ENCODE measurements at places on chromosomes 12 and 14.

DNA sequence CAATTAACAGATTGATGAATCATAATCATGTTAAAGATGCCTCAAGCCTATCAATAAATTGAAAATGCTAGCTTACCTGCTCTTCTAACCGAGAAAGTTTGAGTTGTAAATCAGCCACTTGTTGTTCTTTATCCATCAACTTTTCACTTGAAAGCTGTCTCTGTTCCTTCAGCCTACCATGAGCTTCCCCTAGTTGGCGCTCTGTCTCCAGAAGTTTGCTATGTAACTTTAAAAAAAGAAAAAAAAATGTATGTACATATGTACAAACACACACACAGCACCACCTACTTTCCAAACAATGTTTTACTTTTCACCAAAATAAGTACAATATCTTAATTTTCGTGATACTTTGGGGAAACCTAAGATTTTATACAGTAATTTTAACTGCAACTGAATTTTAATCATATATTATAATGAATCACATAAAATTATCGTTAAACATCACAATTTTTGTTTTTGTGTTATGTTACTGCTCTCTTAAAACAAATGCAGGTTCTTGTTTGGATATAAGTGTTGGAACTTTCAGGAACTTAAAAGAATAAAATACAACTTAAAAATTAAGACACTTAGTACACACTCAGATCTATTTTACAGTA is 101.2 kb downstream of the EEA1 start:
- DNase-seq = no peak

DNA sequence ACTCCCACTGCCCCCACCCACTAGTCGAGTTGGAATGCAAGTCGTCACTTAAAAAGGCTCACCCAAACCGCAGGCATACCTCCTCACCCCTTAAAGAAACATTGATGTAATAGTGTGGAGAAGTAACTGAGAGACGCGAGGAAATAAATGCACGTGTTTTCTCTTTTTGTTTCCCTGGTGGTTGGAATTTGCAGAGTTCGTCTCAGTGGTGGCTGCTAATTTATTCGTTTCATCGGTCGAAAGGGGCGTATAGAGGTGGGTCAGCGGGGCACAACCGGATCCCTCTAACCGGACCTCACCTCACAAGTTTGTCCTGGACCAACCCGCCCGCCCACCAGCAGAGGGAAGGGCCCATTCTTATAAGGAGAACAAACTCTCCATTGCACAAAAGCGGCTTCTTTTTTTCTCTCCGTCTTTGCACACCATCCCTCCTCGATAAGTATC is 5.0 kb upstream of the NPAS3 start:
- DNase-seq = no peak

DNA sequence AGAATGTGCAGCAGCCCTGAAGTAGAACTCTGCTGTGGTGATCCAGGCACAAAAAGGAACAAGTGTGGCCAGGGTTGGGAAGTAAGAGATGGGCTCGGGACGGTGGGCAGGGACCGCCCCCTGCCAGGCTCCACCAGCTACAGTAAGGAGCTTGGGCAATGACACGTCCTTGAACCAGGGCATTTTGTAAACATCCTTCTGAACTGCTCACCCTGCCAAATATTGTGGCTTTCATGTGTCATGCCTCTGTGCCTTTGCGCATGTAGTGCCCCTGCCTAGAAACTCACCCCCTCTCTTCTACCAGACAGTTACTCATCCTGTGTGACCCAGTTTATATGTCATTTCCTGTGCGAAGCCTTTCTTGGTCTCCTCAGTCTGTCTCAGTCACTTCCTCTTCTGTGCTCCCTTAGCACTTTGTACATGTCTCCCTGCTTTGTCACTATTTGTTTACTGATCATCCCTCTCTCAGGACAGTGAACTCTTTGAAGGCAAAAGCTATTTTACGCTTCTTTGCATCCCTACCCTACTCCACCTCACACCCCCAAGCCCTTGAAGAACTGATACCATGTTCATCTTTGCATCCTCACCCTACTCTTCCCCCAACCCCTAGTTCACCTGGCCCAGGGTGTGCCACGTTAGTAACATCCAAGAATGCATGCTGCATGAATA is 108.9 kb upstream of the PLEKHG7 start:
- no peak for DNase-seq

DNA sequence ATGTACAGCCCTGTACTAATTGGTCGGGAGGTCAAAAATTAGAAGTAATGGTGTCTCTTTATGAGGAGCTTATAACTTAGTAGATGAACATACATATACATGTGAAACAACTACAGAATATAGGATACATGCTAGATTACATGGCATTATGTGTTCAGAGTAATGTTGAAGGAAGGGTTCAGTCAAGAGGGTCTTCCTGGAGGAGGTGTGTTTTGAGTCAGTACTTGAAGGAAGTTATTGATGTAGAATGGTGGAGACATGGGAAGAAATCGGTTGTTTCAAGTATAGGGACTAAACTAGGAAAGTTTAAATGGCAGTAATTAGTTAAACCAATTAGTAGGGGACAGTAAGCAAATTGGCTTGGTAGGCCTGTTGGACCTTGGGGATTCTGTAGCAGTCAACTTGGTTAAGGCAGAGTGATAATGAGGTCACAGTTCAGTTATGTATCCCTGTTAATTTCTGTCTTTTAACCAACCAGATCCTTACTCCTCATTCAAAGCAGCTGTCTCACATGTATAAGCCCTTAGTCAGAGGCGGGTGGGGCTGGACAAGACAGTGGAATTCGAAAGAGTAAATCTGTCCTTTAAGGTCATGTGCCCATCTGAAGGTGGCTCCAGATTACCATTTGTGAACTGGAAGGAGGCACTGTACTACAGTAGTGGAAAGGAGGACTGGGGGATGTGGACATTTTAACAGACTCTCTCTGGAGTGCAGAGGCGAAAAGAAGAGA is 3.5 kb upstream of the ANKRD52 start:
- no peak for DNase-seq

- no peak for DNase-seq
Observed at GRCh38 chr14:96455588-96455987, 46.6 kb upstream of the PAPOLA start.

DNA sequence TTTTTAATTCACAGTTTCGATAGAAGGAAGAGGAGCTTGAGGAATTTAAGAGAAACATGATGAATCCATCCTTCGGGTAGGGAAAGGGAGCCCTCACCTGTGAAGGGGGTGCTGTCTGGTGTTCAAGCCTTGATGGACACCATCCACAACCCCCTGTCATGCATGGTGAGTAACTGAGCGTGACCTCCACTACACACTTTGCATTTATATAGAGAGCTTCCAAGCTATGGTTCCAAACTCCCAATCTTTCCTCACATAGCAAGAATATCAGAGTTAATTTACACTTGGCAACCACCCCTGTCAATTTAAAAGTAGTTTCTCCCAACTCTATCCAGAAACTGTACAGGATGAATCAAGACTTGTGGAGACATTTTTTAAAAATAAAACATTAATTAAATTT is 13.1 kb upstream of the NID2 start:
- no peak for DNase-seq

GRCh38 chr14:70780396-70781075 is 28.8 kb downstream of the MAP3K9 start:
- DNase-seq = peak; percentile 15

- DNase-seq = no peak
Observed at GRCh38 chr12:106070611-106071010, 68.1 kb downstream of the NUAK1 start.

DNA sequence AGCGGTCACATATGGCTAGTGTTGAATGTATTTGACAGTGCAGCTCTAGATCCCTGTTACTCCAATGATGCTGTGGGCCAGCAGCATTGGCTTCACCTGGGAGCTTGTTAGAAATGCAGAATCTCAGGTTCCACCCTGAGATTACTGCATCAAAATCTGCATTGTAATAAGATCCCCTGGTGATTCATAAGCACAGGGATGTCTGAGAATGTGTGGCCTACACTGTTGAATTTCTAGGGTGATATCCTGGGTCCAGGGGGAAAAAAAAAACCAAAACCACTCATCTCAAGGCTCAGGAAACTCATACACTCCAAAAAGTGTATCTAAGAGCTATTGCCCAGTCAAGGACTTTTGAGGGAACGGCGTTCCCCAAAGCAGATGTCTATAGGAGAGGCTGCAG is 196.8 kb downstream of the PPM1H start:
- no peak for DNase-seq

- no peak for DNase-seq
Observed at GRCh38 chr12:44253338-44253856, 417.5 kb downstream of the TMEM117 start.

DNA sequence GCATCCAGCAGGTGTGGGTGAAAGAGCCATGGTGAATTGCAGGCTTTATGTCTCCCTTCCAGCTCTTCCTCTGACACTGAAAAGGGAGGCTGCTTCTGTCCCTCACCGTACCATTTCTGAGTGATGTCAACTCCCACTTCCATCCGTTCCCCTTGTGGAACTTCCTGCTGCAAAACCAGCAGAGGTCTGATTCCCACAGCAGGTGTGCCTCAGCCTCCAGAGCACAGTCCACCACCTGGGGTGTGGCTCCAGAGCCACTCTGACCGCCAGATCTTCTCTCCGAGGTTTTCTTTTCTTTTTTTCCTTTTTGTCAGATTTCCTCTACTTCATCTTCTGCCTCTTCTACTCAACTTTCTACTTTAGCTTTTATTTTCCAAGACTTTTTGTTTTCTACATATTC is 62.7 kb downstream of the CDC42BPB start:
- no peak for DNase-seq

DNA sequence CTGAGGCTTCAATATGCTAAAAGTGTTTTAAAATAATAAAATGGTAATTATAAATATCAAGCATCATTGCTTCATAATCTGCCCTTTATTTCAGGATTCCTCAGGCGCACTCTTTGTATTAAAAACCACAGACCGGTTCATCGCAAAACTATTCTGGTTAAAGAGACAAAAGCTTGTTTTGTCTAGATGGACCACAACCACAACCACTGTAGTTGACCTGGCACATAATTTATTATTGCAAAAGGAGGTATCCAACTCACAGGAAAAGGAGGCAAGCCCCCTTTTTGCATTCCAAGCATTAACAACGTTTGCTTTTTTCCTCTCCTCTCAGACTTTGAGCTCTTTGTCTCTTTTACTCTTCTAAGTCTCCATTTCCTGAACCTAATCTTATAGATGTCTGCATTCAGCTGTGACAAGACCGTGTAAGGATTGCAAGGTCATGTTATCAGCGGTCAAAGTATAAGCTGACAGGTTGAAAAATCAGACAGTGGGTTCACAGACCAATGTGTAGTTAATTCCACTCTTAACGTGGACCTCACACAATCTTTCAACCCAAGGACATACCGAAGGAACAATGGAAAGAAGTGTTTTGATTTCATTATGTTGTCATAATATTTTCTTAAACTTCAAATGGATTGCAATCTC is 1057.6 kb downstream of the GALC start:
- DNase-seq = no peak

DNA sequence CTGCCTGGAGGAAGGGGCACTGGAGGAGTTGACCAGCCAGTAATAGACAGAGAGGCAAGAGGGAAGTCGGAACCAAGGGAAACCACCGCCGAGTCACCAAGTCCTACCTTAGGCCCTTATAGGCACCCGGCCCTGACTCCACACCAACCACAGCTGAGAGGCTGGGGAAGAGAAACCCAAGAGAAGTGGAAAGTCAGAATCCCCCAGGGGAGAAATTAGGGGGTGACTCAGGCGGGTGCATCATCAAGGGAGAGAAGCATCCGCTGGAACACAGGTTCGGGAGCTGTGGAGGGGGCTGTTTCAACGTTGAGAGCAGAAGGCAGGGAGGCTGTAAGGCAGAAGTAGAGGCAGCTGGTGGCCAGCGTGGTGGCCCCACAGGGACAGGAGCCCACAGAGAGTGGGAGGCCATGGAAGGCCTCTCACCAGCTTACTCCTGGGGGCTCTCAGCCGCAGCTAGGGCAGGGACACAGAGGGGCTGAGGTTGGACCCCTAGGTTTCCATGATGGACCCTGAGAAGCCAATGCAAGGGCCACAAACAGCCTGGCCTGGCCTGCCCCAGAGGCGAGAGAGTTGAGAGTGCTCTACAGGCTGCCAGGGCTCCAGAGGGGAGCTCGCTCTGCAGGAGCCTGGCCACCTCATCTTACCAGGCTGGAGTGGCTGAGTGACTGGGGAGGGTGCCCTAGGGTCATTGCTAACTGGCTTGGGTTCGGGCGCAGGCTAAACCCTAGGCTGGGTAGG is 1.4 kb upstream of the TRMT61A start:
- DNase-seq = no peak

- no peak for DNase-seq
Observed at GRCh38 chr12:131056626-131057025, 102.9 kb downstream of the ADGRD1 start.

DNA sequence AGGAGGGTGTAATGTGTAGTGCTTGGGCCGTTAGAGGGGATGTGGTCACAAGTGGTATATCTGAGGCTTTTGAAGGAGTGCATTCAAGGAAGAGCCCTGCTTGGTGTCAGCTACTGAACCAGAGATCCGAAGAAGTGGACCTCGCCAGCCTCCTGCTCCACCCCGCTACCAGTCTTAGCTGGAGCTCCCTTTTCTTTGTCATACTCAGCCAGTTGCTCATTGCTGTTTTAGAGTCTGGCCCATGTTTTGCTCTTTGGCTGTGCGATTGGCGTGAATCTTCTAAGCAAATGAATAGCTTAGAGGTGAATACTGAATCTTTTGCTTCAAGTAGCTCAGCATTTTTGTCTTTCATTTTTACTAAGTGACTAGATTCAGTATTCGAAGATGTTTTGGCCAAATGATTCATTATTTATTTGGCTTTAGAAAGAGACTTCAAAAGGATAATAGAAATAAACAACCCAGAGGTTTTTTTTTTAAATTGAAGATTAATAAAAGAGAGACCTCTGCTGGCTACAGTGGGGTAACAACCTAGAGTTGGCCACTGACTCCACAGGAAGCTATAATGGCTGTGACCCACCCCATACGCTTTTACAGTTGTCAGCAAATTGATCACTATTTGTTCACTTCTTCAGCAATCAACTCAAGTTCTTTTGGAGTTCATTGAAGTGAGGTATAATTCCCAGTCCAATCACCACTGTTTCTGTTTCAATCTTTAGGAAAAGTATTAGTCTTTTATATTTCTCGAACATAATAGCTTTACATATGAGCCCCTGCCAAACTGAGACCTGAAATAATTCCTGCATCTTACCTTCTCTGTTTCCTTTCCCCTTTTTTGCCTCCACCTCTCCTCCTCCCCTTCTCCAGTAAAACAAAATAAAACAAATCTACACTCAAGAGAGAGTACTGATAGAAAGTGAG is 19.9 kb downstream of the CDKN1B start:
- DNase-seq = no peak

DNA sequence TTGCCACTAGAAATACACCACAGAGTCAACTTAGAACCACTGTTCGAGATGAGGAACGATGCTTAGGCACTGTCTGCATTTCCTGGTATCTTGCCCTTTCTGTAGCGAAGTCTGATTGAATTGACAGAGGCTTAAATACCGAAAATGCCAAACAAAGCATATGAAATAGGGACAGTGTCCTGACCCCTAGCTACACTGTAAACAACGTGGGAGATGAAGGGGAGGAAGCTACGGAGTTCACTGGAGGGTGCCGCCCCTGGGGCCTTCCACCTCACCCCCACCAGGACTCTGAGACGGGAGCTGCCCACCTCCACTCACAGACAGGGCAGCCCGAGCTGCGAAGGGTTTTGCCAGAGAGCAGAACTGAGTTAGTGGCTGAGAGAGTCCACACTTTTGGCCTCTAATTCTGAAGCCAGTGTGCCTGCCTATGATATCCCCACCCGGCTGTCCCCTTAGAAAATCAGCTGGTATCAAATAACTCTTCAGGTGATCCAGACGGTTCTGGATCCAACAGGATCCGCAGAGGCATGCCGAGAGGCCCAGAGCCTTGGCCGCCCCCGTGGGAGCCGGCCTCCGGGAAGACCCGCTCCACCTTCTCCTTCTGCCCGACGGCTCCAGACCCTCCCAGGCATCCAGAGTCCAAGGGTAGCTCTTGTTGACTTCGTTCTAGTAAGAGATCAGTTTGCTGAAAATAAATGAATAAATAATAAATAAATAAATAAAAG is 230.7 kb upstream of the DIO3 start:
- no peak for DNase-seq
